IMR-90 (cell line): ENCODE measurements at places on chromosomes 7 and 10. TPM values are rescaled to one million over a fixed set of nuclear protein-coding genes. Genes with fewer than 3 reads are reported as not detected.

Gene TCAF2
- polyA plus RNA-seq, result 2.8 and 3.0 TPM in 2 replicates

- no peak for DNase-seq
These were observed 63.8 kb downstream of the REEP3 start for GRCh38 chr10:63585041-63585440.

Gene KMT2C
- 7.3 and 8.0 TPM in 2 replicates for polyA plus RNA-seq

Gene HGF
- polyA plus RNA-seq, result 14.4 and 16.8 TPM in 2 replicates

GRCh38 chr10:125692601-125693523, 9.9 kb upstream of the TEX36 start:
- DNase-seq, result peak; percentile 7

DNA sequence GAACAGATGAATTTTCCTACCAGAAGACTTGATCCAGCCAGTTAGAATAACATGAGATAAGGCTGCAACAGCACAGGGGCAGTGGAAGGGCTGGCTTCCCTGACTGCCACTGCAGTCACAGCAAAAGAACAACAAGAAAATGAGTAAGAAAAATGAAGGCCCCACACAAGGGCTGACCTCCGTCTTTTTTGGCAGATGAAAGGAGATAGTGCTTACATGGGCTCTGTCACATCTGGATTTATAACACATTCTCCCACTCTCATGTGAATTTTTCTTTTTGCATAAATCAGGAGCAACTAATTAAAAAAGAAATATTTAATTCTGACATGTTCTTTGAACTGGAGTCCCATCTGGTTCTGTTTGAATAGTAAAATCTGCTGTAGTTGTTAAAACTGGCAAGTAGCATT, 99.6 kb downstream of the NRP1 start:
- no peak for DNase-seq

Gene TCERG1L
- polyA plus RNA-seq, result not detected in 2 replicates

DNA sequence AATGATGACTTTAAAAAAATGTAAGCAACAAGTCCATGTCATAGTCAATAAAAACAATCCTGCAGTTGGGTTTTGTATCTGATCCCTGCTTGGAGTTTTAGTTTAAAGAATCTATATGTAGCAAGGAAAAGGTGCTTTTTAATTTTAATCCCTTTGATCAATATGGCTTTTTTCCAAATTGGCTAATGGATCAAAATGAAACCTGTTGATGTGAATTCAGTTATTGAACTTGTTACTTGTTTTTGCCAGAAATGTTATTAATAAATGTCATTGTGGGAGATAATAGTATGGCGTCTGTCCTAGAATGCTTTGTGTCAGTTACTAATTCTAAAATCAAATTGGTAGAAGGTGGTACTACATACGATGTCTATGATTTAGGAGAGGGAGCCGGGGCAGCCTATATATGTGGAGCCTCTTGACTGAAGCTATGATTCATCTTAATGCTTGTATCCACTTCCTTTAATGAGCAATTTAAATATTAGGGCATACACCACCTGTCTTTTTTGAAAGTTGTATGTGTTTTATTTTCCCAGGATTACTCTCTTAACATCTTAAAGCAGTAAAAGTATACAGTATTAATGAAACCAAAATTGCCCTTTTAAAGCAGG, 10.3 kb upstream of the PBLD start:
- DNase-seq, result no peak

- DNase-seq, result peak; percentile 4
These were observed 227.8 kb downstream of the DNAJB6 start for GRCh38 chr7:157564517-157565177.

Gene GFRA1
- 9.3 and 9.5 TPM in 2 replicates for polyA plus RNA-seq

Gene SLC16A12
- polyA plus RNA-seq, result 1.0 and 1.4 TPM in 2 replicates

DNA sequence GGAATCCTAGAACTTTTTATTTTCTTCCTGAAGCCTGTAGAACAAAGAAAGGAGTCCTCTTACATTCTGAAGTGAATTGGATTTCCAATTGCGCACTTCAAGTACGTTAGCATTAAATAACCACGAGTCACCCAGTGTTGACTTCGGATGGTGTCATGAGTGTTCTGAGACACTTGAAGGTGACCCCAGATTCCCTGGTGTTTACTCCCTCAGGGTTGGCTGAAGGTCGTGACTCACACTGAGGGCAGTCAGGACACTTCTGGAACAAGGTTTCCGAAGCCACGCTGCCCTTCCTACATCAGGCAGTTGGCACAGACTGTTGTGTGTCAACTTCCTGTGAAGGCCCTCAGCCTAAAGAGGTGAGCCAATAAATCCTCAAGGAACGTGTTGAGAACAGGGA, 186.6 kb upstream of the CELF2 start:
- DNase-seq, result peak; percentile 91

DNA sequence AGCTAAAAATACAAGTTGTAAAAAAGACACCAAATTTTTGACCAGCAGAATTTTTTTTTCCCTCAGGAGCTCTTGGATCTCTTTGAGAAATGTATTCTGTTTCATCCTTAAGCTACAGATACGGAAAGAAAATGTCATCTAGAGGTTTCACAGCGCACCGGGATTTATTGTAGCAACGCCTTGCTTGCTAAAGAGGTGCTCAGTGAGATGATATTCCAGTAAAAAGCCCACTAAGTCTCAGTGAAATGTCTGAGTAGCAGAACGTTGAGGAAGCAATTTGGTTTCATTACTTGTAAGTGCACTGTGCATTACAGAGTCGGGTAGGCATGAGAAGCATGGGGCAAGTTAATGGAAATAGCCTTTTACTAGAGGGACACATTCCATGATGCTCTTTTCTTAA, 62.5 kb downstream of the GLRX3 start:
- DNase-seq, result no peak

Gene TFEC
- polyA plus RNA-seq, result 0.02 TPM in 1 of 2 replicates, not detected in the other

Gene TMEM184A
- 1.9 TPM in 2 replicates for polyA plus RNA-seq

Gene CPN1
- polyA plus RNA-seq, result not detected in 2 replicates

DNA sequence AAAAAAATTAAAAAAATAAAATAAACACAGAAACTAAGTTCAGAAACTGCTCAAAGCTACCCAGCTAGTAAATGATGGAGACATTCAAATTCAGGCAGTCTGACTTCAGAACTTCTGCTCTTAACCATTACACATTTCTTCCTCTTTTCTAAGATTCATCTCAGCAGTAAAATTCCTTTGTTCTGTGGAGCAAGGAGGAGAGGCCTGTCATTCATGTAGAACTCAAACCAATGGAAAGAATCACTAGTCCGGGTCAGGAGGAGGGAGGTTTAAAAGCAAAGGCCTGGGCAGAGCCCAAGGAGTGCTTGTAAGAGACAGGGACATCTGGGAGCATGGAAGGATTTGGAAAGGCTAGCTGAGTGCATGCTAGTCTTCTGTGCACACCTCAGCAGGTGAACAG, 37.9 kb upstream of the DNAJB12 start:
- no peak for DNase-seq

GRCh38 chr7:121323515-121324302, 5.1 kb upstream of the WNT16 start:
- DNase-seq, result no peak

Gene TUBB8
- 0.04 and 0.07 TPM in 2 replicates for polyA plus RNA-seq

Gene RELN
- polyA plus RNA-seq, result 14.7 and 16.8 TPM in 2 replicates

GRCh38 chr10:100995181-100995580, 4.4 kb upstream of the LZTS2 start:
- no peak for DNase-seq

Gene MBLAC1
- 1.4 and 1.6 TPM in 2 replicates for polyA plus RNA-seq

DNA sequence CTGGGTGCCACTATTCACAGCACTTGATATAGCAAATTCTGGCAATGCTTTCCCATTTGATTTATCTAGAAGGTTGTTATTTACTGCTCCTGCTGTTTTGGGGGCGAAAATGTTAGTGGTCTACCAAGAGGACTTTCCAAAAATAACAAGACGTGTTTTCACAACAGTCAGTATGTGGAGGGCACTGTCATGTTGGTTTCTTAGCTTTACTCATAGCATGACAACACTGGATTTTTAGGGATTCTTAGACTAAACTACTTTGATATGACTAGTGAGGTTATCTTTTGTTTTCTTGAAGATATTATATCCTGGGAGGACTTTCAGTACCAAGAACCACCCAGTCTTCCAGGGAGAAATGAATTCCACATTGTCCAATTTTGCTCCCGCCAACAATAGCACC, 49.4 kb downstream of the NUDCD3 start:
- no peak for DNase-seq

DNA sequence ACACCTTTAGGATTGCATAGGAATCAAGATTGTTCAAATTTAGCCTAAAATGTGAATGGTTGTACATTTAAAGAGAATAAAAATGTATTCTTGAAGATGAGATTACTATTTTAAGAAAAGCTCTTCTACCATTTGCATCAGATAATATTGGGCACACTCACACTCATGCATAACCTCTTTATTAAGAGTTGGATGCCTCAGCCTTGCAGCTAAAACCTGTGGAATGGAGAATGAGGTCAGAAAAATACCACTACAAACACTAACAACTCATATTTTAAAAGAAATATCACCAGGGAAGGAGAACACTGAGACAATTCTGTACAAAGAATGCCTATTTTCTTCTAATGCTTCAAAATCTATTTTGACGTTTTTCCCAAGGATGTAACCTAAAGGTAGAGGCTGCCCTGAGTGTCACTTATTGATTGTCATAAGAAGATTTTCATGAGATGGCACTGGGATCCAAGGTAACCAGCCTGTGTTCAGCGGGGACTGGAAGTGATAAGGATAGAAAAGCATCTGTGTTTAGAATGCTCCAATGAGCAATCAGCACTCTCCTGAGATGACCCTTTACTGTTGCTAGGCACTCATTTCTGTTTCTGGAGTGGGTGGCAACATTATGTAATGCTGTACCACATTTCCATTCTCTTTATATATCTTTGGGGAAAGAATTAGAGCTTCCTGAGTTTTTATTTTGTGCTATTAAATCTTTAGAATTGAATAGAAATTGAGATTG, 26.6 kb downstream of the REEP3 start:
- DNase-seq, result peak; percentile 59

Gene NPS
- not detected in 2 replicates for polyA plus RNA-seq

Gene OR2A7
- not detected in 2 replicates for polyA plus RNA-seq

- no peak for DNase-seq
These were observed 46.1 kb upstream of the APBB1IP start for GRCh38 chr10:26391701-26392695.

GRCh38 chr10:107914450-107915214, 750.1 kb upstream of the SORCS1 start:
- no peak for DNase-seq

Gene DRGX
- not detected in 2 replicates for polyA plus RNA-seq

- DNase-seq, result peak; percentile 13
These were observed 25.4 kb downstream of the CYP2C9 start for GRCh38 chr10:94963901-94964300.

GRCh38 chr7:111540199-111540815, 22.0 kb downstream of the IMMP2L start:
- DNase-seq, result no peak

DNA sequence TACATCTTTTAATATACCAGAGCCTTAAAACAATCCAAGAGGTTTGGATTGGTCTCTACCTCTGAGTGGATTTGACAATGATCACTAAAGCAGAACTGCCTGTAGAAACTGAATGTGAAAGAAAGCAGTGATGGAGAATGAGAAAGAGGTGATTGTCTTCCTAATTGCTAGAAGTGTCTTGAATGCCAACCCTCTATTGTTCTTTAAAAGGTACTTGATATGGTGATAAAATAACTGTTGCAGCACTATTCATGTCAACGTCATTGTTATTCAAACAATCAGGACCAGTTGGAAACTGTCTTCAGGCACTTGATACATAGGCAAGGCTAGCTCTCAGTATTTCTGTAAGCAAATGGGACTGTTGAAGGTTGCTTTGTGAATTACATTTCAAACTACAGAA, 47.9 kb upstream of the ITPRID1 start:
- DNase-seq, result no peak

GRCh38 chr7:128841921-128842673, 11.9 kb downstream of the FLNC start:
- DNase-seq, result peak; percentile 69

GRCh38 chr7:24755541-24756407, 1.5 kb downstream of the GSDME start:
- DNase-seq, result peak; percentile 90

GRCh38 chr7:135940077-135941075, 36.8 kb downstream of the MTPN start:
- no peak for DNase-seq

GRCh38 chr10:123446449-123447156, 219.6 kb upstream of the GPR26 start:
- DNase-seq, result no peak

Gene GPER1
- 5.8 and 6.3 TPM in 2 replicates for polyA plus RNA-seq

GRCh38 chr7:104267701-104268368, 60.0 kb upstream of the ORC5 start:
- peak; percentile 28 for DNase-seq

DNA sequence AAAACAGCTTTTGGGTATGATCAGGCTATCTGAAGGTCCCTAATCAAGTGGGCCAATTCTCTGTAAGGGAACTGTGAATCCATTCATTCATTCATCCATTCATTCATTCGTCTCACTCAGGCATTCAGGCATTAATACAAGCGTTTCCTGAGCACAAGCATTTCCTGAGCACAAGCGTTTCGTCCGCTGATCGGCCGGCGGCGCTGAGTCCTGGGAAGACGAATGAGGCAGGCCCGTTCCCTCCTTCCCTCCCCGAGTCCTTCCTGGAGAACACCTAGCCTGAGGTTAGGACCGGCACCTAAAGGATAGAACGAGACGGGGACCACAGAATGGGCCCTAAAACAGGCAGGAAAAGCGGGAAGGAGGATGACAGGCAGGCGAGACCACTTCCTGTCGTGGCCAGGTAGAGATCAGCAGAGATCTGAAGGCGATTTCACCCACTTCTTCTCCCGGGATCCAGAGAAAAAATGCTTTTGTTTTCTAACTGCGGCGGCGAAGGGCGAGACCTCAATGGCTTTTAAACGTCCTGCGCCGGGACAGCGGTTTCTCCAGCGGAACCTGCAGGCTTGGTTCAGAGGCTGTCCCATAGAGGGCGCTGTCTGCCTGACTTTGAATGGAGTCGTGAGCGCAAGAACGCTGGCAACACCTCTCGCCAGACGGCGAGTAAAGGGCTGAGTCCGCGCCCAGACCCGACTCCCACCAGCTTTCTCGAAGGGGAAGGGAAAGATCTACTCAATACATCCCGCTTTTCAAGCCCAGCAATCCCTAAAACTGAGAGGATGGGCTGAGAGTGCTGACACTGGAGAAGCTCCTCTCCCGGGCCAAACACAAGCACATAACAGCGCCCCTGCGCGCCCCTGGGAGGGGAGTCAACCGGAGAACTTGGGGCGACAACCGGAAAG, 2.9 kb upstream of the HMX3 start:
- DNase-seq, result peak; percentile 76

DNA sequence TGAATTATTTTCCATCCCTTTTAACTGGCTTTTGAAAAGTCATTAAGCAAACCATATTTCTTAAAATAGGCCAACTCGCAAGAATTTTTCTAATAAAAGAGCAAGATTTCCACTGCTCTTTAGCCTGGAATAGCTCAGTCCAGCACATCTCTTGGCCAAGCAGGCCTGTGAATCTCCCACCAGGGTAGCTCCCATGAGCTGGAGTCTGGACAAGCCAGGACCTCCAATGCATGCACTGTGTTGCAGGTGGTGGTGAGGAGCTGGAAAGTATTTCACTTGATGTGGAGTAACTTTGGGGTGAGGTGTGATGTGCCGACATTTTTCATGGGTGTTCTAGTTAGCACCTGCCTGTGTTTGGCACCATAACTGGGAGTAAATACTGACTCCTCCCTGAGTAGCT, 117.3 kb upstream of the TBX20 start:
- no peak for DNase-seq

Gene LDB3
- 2.6 and 3.2 TPM in 2 replicates for polyA plus RNA-seq
